ENCODE measurements at places on chromosomes 3 and 15.

DNA sequence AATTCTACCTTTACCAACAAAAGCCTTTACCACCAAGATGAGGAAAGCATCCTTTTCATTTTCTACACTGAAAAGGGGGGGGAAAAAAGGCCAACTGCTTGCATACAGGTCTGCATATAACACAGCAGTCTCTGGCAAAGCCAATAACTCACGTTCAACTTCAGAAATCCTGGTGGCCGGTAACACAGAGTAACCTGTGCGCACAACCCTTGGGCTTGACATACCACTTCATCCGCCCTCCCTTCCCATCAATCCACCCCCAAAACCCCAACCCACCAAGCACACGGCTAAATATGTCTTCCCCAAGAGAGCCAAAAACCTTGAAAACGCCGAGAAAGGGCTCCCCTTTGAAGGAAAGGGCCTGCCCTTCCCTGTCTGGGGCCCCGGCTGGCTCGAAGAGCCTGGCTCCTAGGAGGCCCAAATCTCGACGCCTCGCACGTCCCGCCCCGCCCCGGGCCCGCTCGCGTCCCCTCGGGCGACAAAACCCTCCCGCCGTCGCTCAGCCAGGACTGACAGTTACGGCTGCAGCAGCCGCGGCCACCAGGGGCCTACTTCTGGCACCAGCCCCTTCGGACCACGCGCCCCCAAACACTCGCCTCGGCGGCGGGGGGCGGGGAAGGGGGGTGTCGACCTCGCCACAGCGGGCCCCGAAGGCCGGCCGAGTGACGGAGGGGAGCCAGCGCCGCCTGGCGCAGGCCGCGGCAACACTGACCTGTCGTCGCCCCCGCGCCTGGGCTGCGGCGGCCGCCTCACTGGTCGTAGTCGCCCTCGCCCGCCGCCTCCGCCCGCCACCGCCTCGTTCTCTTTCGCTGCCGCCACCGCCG lies 835 bp downstream of the UBE3A start:
- DNase-seq: peak; percentile 5

DNA sequence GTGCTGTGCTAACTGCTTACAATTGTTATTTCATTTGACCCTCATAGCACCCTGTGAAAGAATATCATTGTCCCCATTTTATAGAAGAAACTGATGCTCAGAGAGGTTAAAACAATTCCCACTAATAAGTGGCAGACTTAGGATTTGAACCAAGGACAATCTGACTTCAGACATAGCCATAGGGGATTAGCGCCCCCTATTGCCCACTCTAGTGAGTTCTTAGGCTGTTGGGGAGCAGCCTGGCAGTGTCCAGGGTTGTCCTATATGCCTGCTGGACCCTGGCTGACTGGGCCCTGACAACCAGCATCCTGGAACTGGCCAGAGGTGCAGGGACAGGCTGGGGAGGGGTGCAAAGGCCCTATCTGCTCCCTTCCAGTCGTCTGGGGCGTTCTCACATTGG lies 15.4 kb downstream of the DPH3 start:
- no peak for DNase-seq

GRCh38 chr3:134517791-134518190 lies 31.9 kb downstream of the CEP63 start:
- DNase-seq: no peak

- no peak for DNase-seq
These were observed 435.3 kb downstream of the TUSC7 start for GRCh38 chr3:117144853-117145252.

DNA sequence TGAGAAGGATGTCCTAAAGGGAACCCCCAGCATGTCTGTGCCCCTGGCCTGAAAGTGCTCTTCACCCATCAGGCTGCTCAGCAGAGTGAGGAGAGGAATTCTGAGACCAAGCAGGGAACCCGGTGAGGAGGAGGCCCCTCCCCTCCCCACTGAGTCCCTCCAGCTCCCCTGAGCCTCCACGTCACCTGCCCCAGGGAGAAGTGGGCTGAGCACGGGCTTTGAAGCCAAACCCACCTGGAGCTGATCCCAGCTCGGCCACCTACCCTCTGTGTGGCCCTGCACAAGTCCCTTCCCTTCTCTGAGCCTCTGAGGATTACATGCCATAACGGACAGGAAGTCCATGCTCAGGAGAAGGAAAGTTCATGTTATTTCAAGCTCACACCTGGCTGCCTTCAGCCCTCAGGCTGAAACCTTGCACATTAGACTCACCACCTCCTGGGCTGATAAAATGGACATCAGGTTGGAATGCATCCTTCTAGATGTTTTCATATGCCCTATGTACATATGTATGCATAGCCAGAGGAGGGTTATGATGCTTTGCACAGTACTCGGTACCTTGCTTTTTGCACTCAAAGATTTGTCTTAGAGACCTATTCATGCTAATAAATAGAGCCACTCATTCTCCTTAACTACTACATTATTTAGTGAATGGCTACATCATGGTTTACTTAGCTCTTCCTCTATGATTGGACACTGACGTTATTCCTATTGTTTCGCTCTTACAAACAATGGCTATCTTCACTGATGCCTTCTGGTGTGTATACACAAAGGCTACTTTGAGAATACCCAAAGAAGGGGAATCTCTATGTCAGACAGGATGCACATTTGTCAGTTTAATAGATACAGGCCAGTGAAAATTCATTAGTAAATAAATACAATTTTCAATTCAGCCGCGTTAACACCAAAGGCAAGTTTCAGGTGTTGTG lies 31.6 kb upstream of the GATA2 start:
- no peak for DNase-seq

DNA sequence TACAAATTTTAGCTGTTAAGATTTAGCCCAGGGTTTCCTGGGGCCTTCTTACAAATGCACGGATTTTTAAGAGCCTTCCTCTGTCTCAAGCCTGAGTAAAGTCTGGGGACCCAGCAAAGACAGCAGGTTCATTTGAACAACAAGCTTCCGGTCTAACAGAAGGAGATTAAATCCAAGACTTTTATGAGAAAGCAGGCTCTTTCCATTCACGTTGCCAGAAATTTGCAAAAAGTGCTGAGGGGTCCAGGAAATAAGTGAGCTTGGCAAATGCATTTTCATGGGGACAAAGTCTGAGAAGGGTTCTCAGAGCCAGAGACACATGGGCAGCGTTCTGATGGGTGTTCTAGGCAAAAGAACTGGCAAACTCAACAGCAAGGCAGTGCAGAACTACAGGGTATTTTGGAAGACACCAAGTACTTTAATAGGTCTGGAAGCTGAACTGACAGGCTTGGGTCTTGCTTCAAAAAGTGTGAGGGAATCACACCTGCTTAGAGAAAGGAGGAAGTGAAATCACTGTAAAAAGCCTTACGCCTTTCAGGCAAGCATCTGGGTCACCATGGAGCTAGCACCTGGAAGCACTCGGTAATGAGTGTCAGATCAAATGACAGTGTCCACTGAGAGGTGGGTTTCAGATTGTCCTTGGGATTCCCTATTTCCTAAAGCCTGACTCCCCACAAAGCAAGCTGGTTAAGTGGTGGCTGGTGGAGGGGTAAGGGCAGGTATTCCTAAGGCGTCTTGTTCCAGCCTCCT lies 115.8 kb upstream of the ARHGEF3 start:
- no peak for DNase-seq
